ENCODE measurements at places on chromosomes 12 and 14.

- DNase-seq, result no peak
These were observed 280.6 kb upstream of the PWP1 start for GRCh38 chr12:107404981-107405380.

DNA sequence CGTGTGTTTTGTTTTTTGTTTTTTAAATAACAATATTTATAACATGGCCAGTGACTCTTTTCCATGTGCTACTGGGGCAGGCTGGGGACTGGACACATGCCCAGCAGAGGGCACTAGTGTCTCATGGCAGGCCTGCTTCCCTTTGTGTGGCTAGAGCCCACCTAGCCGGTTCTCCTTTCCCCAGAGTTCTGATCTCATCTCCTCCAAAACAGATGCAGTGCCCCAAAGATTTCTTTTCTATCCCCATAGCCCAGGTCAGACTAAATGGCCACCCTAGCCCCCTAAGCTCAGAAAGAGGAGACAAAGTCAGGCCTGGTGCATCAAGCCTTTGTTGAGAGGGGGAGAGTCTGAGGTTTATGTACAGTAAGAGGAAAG is 21.2 kb downstream of the PRPF40B start:
- DNase-seq, result peak; percentile 60

DNA sequence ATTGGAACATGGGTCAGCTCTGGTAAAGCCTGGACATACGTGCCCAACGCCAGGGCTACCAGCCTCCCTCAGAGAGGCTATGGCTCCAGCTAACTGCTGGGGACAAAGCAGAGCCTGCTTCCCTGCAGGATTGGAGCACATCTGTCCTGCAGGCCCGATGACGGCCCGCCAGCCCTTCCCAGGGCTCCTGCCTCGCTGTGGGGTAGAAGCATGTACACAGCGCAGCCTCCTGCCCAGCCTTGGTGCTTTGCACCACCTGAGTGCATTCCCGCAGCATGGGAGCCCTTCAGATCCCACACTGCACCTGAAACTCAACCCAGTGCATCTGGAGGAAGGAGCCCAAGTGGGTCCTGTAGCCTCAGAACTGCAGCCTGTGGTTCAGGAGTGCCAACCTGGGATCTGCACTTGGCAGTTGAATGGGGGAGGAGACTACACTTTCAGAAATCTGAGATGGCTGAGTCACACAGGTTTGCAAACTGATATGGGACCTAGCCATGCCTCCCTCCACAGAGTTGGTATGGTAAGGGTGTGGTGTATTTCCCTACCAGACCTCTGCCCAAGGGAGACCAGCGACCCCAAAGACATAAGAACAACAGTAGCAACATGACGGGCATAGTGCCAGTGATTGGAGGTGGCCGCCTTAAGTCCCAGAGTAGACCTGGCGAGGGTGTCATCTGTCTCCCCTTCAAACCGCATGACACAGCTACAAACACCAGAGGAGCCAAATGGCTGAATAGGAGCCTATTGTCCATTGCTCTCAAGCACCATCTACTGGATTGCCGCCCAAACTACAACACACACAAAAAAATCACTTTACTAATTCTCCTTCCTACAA is 273.9 kb upstream of the MIS18BP1 start:
- DNase-seq, result no peak

DNA sequence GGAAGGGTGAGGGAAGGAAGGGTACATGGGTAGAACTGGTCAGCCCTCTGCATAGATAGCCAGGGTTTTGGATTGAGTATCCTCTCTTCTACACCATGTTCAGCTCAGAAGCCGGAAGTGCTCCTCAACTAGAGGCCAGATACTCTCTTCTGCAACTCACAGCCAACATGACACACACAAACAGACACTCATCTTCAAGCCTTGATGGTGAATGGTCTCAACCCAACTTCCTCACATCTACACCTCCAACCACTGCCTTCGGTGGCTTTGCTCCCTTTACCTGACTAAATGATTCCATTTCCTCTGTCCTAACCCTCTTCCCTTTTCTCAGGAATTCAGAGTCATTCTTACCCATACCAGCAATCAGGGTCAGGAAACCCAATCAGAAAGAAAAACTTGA is 7.6 kb upstream of the FKBP11 start:
- no peak for DNase-seq

DNA sequence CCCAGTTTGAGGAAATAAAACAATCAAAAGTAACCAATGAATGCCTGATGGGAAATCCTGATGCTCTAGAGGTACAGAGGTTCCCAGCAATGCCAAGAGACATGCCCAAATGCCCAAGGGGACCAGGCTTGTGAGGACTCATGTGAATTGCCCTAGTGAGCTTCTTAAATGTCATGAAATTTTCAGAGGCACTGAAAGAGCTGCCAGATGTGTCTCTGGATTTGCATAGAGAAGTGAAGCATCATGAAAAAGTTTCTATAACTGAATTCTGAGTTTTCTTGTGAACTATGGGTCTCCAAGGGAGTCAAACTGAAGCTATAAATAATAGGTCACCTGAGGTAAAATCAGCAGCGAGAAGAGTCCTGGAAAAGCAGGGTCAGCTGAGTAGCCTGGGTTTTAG is 9.9 kb downstream of the PTPRR start:
- DNase-seq, result no peak

GRCh38 chr14:93936245-93936644 is 9.1 kb downstream of the FAM181A start:
- DNase-seq, result no peak

GRCh38 chr14:68464711-68465110 is 328.2 kb downstream of the ZFP36L1 start:
- DNase-seq, result no peak

DNA sequence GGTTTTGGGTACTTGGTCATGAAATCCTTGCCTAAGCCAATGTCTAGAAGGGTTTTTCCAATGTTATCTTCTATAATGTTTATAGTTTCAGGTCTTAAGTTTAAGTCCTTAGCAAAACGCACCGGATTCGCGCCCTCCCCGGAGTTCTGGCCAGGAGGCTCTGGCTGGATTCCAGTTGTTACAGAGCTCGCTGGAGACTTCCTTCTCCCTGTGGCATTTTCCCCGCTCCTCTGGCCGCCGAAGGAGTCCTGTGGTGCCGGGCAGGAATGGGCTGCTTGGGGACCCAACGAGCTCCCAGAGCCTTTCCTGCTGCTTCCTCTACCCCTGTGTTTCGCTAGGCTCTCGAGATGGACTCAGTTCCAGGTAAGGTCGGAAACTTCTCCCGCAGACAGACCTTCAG is 335.9 kb downstream of the AEBP2 start:
- no peak for DNase-seq

DNA sequence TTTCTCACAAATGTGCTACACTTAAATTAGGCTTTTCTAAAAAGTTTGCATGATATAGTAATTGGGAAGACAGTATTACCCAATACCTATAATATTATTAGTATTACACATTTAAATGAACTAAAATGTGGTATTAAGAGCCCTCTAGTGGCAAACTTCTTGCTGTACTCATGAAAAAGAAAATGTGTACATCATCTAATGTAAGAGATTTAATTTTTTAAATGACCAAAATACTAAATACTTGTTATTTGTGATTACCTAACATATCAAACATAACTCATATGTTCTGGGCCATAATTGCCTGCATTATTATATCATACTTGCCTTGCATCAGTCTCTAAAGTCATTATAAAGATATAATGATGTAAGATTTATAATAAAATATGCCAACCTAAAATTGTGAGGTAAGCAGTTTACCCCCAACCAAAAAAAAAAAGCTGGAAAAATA is 64.2 kb downstream of the DNAI7 start:
- DNase-seq, result no peak

- no peak for DNase-seq
These were observed 193.4 kb upstream of the AMIGO2 start for GRCh38 chr12:47273191-47273626.

- DNase-seq, result no peak
These were observed 95.5 kb upstream of the KRR1 start for GRCh38 chr12:75606956-75607355.

DNA sequence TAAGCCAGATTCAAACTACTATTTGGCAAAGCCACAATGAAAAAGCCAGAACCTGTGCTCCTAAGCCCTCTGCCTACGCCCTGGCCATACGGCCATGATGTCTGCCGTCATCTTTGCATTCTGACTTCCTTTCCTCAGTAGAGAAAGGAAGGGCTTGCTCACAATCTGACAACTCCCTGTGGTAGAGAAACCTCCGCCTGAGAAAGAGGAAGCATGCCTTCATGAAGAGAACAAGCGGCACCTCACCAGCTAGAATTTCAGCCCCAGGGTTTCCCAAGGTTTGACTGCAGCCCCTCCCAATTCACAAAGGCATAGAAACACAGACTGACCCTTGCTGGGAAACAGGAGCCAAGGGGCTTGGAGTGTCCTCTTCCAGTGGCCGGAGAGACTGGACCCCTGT is 25.7 kb downstream of the TEP1 start:
- DNase-seq, result no peak

DNA sequence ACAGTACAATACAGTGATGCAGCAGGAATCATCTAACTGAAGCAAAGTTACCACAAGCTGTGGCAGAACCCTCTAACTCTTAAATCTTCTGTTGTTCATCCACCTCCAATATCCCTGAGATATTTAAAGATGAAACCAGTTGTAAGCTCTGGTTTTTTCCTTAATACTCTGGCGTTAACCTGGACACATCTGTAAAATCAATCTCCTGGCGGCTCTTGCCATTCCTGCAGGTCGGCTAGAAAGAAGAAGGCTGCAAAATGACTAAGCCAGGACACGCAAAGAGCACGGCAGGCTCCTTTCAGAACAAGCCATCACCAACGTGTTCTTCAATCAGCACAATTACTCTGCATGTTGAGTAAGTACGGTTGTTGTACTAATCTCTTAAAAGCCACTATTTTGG is 309.3 kb downstream of the MED13L start:
- DNase-seq, result no peak

DNA sequence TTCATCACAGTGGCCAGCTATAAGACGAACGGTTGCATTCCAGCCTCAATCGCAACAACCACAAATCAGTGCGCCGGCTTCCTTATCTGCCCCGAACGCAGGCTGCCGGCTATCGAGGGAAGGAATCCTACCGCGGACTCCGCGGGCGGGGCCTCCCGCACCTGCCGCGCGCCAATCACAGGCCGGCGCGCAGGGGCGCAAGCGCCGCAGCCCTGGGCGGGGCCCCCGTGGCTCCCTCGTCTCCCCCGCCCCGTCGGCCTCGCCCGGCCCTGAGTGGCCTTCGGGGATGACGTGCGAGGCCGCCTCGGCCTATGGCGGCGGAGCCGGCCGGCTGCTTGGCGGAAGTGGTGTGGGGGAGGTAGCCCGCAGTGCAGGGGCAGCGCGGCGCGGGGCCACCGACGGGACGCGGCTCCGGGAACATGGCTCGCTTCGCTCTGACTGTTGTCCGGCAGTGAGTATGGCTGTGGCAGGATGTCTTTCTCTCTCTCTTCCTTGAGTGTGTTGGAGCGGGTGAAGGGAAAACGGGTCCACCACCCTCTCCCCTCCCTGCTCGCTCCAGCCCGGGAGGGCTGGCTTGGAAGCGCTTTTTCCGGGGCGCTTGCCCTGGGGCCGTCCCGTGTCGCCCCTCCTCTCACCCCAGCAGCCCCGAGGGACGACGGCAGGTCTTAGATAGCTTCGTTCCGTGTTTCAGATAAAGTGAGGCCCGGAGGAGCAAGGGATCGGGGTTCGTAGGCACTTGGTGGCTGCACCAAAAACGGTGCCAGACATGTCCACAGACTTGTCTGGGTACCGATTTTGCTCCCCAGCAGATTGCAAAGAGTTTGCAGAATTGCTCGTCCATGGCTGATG is at the start of gene TIGAR:
TIGAR (plus strand) TSS at position 361 of the 849 bp plus-strand sequence; CDS start at position 420, 59 bp downstream.
- DNase-seq, result peak; percentile 84

DNA sequence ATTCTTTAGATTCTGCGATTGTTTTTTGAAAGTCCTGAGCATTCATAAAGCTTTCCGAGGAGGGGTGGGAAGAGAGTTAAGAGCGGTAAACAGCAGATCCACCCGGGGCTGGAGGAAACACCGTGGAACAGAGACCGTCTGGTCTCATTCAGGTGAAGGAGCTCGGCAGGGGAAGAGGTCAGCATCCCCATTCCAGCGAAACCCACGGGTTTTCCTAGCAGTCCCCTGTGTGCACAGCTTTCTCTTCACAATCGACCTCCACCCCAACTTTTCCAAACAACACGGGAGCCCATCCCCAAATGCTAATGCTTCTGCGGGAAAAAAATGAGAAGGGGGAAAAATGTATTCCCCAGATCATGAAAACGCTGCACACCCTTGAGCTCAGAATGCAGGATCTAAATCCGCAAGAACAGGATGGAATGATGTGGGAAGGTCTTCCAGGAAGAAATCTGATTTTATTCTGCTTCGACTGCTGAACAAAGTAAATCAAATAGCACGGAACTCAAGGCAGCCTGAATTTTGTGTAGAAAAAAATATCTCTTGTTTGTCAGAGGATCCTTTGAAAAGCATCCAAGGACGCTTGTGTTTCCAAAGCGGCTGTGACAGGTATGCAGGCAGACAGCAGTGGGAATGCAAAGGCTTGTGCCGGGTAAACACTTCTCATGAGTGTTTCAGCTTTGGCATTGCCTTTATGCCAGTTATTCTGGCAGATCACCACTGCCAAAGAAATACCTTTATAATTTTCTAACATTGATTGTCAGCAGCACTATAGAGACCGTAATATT is 128.8 kb downstream of the NDUFA12 start:
- DNase-seq, result no peak

GRCh38 chr12:131217024-131217586 is 263.4 kb downstream of the ADGRD1 start:
- DNase-seq, result no peak
